MV-4-11 (cell line): ENCODE measurements at places on chromosomes 6 and 20.

- no peak for DNase-seq
These were observed 3.4 kb downstream of the TRIM10 start for GRCh38 chr6:30157581-30157980.

DNA sequence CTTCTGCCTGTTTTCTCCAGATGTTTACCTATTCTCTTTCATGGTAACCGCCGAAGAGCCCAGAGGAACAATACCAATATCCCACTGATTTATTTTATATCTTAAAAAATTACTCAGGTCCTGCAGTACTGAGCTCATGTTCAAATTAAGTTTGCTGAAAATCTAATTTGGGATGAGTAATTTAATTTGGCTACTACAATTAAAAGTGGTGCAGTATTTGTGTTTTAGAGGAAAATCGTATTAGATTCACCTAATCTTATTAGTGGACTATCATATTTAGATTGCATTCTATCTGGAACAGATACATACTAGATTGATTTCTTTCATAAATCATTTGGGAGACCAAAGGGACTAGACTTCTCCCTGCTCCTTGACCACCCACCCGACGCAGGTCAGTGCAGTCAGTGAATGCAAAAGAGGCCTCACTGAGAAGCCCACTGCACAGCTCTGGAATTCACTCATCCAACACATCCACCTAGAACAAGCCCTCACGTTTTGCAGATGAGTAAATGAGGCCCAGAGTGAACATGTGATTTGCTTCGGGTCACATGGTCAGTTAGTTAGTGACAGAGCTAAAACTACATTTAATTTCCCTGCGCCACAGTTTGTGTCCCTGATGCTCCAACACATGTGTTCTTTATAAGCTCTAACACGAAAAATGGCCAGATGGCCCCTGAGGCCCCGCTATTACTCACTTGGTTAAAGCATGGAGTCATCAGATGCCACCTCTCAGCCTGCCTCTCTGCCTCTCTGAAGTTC is 101.8 kb downstream of the TRERF1 start:
- no peak for DNase-seq

DNA sequence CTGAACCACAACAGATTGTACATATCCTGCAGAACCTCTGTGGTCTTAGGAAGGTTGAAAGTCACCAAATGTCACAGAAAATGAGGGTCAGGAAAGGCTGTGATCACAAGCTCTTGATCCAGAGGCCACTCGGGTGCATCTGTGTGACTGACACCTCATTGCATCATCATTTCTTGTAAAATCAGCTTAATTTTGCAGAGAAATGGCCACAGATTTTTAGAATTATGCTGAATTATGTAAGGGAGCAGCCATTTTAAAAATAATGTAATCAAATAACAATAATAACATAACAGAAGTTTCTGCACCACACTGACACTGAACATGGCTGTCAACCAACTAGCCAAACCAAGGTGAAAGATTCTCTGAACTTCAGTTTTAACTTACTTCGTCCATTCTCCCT is 32.5 kb upstream of the PRND start:
- DNase-seq: no peak

- no peak for DNase-seq
These were observed 42.3 kb upstream of the GRIK2 start for GRCh38 chr6:101351173-101351572.

DNA sequence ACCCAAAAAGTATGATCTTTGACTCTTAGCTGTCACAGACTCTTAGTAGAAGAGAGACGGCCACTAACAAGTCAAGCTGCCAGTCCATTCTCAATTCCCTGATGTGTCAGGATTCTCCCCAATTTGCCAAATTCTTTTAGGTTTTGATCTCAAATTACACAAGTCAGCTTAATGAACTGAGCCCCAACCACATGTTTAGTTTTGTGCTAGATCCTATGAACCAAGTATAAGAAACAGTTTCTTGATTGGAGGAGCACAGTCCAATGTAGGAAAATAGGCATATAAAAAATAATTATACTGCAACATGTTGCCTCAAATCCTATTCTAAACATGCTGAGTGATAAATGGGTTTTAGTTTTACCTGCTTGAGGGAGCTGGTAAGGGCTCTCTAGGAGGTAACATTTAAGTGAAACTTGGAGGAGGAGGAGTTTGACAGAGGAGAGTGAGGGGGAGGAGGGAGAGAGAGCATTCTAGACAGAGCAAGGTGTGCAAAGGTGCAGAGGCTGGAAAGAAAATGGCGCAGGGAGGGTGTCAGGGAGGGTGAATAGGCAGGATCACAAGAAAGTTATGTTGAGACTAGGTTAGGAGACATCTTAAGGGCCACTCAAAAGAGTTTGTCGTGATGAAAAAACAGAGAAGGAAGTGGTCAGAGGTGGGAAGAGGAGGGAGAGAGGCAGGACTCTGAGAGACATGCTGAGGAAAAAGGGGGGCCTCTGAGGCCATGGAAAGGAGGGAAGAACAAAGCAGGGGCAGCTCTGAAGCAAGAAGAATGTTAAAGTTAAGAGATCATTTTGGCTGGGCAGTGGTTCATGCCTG is 22.8 kb upstream of the FAM83C start:
- peak; percentile 17 for DNase-seq

DNA sequence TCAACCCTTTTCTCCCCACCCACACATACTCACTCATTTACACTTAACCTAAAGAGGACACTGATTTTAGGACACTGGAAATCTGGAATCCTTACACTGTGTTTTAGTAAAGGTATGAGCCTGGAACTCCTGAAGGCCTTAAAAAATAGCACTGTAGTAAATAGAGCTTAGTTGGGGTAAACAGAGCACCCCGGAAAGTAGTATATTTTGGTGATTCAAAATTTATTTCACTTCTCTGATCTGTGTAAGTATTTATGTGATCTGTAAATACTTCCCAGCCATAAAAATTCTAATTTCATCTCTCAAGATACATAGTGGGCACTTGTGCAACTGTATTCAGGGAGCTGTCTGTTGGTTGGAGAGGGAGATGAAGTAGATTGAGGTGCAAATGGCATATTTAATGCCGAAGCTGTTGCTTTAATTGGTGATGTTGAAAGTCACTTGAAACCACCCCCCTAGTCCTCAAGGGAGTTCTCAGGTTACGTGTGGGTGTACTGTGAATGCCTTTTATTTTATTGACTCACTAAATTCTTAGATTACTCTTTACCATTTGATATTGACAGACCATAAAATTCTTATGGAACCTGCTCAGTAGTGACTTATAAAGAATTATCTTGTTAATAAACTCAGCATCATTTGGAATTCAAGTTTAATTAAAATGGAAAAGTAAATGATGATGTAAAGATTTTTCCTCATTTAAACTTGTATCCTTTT is 154.9 kb downstream of the SOX4 start:
- DNase-seq: no peak
